ENCODE measurements at places on chromosomes 3 and 15.

- no peak for DNase-seq
These were observed 272.9 kb upstream of the TPM1 start for GRCh38 chr15:62769604-62770003.

DNA sequence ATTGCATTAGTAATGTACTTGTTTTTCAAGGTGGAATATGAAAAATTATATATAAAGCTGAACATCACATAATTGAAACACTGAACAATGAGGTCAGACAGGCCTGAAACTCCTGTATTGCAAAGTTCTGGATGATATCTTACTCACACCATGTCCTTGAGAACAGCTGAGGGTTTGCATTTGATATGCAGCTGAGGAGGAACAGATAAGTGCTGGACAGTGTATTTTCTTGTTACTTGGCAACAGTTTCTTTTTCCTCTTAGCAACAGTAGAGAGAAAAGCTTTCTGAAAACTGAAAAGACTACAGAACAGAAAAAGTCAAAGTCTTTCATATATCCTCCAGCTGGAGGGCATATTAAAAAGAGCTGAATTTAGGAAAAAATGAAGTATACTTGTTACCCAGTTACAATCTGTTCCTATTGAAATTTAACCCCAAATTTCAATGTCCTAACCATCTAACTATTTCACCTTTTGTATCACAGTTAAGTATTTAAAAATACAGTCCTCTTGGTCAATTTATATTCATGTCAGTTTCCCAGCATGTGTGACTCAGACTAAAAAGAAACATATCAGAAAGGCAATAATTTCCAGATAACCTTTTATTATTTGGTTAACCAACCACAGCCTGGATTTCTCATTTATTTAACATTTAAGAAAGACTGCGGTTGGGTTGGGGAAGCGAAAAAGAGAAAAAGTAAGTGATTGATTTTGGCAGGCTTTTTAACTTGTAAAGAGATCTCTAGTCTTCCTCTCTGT lies 733.0 kb upstream of the DPPA4 start:
- DNase-seq = no peak

GRCh38 chr3:95280711-95281352 lies 1218.0 kb downstream of the NSUN3 start:
- DNase-seq = no peak

DNA sequence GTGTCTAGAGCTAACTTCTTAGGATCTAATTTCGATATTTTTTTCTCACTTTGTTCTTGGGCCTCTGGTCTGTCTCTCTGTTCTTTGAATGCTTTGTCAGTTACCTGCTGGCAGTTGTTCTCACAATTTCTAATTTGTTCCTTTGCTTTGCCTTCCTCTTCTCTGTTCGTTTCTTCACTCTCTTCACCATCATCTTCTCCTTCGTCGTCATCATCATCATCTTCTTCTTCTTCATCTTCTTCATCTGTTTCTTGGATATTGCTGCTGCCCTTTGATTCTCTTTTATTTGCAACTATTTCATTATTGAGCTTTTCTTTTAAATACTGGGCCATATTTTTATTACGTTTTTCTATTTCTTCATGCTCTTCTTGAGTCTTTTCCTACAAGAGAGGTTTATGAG lies 2.7 kb downstream of the LMOD3 start:
- no peak for DNase-seq

DNA sequence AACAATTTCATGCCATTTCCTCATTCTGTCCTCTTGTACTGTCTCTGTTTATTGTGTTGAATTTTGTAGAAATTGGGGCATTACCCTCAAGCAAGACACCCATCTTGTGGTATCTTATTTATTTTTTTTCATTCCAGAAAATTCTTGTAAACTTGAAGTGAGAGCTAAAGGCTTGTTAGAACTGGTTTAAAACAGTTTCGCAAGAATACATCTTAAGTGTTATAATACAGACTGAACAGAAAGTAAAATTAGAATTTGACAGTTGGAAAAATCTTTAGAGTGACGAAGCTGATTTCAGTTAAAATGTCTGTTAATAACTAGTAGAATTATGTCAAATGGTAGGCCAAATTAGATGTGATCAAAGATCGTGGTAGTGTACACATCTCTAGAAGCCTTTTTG lies 26.9 kb downstream of the RNF13 start:
- DNase-seq = no peak

GRCh38 chr3:6601374-6601773 lies 259.5 kb upstream of the GRM7 start:
- DNase-seq = no peak

DNA sequence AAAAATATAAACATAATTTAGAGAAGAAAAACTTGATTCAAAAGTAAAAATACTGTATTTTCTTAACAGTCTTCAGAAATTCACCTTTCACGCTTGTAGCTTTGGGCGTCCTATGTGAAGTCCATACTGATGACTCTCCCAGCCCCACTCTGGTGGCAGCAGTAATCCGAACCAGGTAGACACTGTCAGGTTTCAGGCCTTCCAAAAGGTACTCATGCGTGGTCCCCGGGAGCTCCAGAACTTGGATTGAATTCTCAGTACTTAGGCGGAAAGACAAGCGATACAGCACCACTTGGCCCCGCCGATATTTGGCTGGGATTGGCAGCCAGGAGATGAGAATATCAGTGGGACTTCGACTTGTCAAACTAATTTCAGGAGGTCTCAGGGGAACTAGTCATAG lies 69.7 kb downstream of the PRTG start:
- DNase-seq = no peak

DNA sequence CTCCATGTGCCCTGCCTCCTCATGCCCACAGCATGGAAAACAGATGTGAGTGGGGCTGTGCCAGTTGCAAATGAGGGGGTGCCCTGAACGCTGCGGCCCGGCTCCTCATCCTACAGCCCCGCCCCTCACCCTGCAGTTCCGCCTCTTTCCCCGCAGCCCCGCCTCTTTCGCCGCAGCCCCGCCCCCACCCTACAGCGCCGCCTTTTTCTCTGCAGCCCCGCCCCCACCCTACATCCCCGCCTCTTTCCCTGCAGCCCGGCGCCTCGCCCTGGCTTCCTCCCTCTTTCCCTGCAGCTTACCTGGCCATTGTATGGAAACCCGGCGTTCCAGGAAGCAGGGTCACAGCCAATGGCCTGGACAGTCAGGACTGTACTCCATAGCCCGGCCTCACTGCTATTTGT lies 284.9 kb downstream of the TLE3 start:
- DNase-seq = no peak

DNA sequence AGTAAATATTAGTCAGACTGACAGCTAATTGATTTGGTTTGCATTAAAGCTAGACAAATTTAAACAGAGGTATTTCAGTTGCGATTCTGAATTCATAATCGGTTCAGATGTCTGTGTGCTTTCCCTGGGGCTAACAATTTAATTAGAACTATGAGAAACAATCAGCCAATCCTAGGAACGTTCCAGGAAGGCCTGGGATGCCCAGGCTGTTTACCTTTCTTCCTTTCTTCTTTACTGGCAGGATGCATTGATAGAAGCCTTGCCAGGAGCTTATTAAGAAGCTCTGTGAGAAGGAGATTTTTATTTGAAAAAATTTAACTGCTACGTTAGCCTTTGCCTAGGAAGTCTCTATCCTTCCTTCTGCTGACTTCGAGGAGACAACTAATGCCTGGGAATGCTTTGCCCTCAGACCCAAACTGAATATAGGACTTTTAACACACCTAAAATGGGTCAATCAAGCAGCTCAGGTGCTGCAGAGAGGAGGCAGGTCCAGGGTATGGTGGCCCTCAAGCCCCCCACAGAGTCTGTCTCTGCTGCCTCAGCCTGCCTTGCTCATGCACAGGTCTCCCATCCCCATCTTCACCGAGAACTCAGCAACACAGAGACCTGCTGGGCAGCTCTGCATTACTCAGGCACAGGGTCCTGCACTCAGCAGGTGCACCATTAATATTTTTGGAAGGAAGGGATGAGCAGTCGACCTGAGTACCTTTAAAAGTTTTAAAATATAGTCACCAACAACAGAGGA lies 48.5 kb downstream of the PCSK6 start:
- DNase-seq = no peak

- peak; percentile 61 for DNase-seq
These were observed 16.1 kb downstream of the PAQR9 start for GRCh38 chr3:142947352-142947751.

DNA sequence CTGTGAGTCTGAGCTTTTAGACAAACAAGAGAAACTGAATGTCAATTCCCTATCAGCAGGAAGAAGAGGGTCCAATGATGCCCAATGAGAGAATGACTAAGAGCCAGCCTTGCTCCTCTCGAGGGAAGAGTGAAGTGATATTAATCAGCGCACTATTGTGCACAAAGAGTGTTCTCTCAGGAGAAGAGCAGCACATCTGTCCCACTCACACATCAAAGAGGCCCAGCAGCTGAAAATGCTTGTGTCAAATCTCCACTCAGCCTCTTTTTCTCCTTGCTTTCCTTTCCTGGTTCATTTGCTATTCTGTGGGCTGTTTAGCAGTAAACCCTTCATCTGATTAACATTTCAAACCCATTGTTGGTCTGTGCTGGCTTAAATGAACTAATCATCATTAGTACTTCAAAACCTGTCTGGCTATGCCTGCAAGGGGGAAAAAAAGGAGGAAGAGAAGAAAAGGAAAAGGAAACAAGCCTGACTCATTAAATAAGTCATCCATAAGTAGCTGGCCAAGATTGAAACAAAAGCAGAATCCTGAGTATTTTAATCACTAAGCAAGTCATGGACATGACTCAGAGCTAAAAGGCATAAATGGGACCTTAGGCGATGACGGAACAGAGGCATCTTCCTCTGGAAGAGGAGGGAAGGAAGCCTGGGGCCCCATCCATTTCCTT lies 912.7 kb downstream of the TUSC7 start:
- DNase-seq = no peak

- DNase-seq = no peak
These were observed 5.4 kb downstream of the TGFBR2 start for GRCh38 chr3:30611613-30612436.

DNA sequence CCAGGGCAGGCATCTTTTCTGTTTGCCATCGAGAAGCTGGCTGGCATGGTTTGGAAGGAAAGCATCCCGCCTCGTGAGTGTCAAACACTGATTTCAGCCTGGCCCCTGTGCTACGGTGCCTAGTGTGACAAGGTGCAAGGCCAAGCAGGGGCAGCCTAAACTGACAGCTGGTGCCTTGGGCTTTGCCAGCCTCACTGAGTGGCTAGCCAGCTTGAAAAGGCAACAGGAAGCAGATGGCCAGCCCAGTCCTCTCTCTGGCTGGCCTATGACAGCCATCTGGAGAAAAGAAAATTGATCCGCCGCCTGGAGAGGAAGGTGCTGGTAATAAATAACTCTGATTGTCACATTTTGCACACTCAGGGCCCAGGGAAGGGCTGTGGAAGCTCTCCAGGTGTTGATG lies 52.2 kb downstream of the C3orf85 start:
- no peak for DNase-seq

DNA sequence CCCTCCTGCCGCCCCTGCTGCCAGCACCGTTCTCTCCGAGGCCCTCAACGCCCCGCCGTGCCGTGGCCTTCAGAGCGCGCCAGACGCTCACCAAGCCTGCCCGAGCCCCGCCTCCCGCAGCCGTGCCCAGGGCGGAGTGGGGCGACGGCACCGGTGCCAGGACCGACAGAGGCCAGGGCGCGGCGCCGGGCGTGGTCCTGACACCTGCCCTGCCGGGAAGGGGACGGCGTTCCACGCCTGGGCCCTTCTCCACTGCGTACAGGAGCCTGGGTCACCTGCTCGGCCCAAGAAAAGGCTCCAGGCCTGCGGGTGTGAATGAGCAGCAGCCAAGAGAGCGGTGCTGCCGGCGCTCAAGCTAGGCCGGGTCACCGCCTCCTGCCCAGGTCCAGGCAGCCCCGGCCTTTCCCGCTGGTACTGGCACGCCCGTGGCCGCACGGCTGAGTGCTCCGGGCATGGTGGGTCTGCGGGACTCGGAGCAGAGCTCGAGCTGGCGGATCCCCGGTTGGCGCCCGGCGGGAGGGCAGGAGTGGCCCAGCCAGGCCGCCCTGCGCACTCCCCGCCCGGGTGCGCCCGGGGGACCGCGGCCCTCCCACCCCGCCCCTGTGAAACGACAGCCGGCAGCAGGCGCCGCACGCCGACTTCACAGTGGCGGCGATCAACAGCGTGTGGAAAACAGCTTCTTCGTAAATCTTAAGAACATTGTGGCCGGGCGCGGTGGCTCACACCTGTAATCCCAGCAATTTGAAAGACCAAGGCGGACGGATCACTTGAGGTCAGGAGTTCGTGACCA lies 4.2 kb downstream of the OCA2 start:
- peak; percentile 93 for DNase-seq

DNA sequence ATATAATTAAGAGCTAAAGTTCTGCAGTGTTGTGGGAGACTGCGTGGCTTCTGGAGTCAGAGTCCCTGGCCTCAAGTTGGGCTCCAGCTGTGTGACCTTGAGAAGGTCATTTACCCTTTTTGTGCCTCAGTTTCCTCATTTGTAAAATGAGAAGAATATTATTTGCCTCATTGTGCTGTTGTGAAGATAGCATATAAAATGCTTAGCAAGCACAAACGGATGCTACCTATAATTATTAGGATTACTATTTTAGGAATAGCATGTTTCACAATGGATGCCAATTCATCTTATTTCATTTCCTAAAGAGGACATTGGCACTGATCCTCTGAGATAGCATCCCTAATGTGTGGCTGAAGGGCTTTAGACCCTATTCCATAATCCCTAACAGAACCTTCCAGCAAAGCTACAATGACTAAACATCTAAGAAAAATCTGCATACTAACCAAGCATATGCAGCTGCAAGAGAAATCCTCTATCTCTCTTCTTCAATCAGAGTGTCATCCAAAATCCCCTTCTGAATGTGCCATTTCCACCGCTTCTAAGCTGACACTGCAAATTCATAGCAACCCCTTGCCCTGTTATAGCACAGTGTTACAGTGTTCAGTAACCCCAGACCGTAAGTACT lies 148.3 kb downstream of the RBMS3 start:
- DNase-seq = no peak

All from upper lobe of right lung (tissue), 1 donor.